ENCODE measurements at places on chromosomes 7 and 10. TPM values are rescaled to one million over a fixed set of nuclear protein-coding genes. Genes with fewer than 3 reads are reported as not detected.
A peak's percentile ranks its signal among the peaks of the same experiment; 100 is the strongest.

Gene TNS3
- 39.7 TPM for total RNA-seq

- DNase-seq, result no peak
Observed at GRCh38 chr10:66777665-66778064, 148.2 kb upstream of the LRRTM3 start.

DNA sequence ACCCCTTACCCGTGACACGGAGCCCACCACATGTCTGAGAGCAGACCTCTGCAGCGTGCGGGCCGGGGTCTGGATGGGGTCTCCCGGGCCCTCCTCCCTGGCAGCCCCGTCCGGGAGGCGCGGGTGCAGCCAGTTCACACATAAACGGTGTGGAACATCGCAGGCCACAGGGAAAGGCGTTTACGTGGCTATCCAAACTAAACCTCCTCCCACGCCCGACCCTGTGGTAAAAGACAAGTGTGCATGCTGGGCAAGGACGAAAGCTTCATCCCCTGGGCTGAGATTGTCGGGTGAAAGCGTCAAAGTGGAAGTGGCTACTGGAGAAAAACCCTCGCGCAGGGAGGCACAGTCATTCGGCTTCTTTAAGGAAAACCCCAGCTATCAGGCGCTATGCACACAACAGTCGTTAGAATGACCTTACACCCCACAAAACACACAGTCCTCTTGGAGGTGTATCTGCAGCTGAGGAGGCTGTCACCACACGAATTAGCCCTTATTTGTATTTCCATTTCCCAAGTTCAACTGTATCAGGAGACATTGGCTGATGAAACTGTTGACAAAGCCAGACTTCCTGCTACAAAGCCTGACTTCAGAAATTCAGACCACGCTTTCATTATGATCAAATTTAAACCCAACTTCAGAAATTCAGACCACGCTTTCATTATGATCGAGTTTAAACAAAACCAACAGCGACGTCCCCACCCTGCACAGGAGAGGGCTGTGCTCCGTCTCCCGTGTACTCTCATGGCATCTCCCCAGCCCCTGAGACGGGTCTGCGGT, 15.3 kb downstream of the GPER1 start:
- no peak for DNase-seq

- no peak for DNase-seq
Observed at GRCh38 chr7:99843808-99844207, 16.0 kb downstream of the CYP3A43 start.

GRCh38 chr10:92816091-92816531, 32.2 kb upstream of the EXOC6 start:
- DNase-seq, result no peak

GRCh38 chr7:28623105-28623730, 210.9 kb downstream of the CREB5 start:
- DNase-seq, result no peak

Gene FAM200A
- total RNA-seq, result 4.6 TPM

DNA sequence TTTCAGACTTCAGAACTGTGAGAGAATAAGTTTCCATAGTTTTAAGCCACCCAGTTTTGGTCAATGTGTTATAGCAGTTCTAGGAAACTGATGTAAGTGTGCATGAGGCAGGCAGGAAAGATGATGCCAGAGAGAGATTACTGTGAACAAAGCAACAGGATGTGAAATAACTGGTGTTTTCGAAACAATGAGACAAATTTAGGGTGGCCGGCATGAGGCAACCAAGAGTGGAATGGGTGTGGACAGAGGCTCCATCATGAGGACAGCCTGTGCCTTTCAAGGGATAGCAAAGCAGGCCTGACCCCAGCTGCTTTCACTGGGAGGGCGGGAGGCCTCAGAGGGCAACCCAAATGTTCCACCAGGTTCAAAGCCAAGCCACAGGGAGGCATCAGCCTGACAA, 67.3 kb upstream of the UCN3 start:
- DNase-seq, result peak; percentile 76

Gene CUZD1
- 0.31 TPM for total RNA-seq

- DNase-seq, result no peak
Observed at GRCh38 chr7:157366722-157367121, 29.9 kb downstream of the DNAJB6 start.

DNA sequence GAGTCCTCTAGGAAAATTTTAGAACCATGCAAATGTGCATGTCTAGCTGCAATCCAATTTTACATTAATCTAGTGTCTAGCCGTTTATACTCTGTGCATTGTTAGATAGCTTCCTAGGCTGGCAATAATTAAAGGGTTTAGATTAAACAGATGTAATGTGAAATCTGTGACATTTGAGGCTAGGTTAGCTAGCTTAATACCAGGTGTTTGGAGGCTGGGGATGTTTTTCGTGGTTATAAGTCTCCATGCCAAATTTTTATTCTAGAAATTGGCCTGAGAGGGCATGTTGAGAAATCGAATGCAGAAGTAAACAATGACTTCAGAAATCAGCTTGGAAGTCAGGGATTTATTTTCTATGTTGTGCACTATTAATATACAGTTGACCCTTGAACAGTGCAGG, 94.2 kb downstream of the ST7 start:
- DNase-seq, result no peak

DNA sequence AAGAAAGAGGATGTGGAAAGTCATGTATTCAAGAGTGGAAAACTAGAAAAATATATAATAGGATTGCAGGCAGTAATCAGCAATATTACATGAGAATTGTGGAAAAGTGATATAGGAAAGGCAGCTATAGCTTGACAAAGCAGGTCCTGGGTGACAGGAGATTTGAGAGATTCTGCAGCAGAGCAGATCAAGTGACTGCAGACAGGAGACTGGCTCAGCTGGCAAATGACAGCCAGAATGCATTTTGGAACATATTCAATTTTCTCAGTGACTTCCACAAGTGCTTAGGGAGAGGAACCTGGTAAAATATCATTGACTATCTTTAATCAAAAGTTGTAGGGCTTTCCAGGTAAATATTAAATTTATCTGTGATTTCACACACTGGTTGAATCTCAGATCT, 260.5 kb upstream of the CACNA2D1 start:
- DNase-seq, result no peak

Gene GNAT3
- not detected for total RNA-seq

Gene TMEM213
- total RNA-seq, result not detected

Gene CFAP70
- total RNA-seq, result 0.71 TPM

DNA sequence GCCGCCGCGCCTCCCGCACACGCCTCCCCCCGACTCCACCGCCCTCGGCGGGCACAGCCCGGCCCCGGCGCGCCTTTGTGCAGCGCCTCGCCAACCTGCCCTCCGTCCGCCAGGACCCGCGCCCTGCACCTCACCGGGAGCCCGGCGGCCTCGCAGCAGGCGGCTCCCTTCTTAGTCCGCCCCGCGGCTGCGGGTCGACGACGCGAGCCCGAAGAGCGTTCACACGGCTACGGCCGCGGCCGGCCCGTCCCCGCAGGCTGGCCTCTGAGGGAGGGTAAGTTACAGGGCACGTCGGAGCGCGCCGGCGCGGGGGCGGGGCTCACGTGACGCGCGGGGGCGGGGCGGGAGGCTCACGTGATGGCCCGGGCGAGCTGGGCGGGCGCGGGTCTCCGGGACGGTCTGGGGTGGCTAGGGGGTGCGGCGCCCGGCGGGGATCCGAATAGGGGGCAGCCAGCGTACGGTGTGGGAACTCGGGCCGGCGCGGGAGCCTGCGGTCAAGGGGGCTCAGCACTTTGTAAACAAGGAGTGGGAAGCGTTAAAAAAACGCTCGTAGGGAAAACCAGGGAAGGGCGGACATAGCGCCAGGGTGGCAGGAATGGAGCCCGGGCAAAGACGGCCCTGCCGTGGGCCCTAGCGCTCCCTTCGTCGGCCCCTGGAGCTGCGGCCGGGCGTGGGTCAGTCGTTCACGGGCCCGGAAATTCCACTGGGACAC, at the start of gene ARHGAP12:
Gene ARHGAP12, minus strand, starts transcription at position 283 of the 712 bp plus-strand sequence. CDS start 19,976 bp downstream, outside the sequence.
- peak; percentile 93 for DNase-seq

DNA sequence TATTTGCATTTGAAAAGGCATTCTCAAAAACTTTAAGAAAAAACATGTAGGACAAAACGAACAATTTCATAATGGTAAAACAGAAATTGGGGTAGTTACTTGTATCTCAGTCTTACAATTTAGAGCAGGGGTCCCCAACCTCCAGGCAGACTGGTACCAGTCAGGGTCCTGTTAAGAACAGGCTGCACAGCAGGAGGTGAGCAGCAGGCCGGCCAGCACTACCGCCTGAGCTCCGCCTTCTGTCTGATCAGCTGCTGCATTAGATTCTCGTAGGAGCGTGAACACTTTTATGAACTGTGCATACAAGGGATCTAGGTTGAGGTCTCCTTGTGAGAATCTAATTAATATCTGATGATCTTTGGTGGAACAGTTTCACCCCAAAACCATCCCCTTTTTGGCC, 77.3 kb downstream of the SEMA3A start:
- DNase-seq, result no peak

Gene DENND2A
- 9.2 TPM for total RNA-seq

DNA sequence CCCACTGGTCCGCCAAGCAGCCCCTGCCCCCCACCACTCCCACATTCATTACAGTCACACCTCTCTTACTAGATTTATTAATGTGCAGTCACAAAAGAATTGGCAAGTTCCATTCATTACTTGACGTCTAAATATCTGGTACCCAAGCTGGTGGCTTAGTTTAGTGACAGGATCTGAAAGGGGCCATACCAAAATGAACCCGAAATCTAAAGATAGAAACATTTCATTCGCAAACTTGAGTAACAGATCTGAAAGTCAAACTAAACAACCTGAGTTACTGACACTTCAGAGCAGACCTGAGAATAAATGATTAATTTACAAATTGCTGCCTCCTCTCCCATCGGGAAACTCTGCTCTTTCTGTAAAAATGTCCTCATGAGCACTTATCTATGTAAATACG, 53.4 kb downstream of the TNS3 start:
- DNase-seq, result no peak

DNA sequence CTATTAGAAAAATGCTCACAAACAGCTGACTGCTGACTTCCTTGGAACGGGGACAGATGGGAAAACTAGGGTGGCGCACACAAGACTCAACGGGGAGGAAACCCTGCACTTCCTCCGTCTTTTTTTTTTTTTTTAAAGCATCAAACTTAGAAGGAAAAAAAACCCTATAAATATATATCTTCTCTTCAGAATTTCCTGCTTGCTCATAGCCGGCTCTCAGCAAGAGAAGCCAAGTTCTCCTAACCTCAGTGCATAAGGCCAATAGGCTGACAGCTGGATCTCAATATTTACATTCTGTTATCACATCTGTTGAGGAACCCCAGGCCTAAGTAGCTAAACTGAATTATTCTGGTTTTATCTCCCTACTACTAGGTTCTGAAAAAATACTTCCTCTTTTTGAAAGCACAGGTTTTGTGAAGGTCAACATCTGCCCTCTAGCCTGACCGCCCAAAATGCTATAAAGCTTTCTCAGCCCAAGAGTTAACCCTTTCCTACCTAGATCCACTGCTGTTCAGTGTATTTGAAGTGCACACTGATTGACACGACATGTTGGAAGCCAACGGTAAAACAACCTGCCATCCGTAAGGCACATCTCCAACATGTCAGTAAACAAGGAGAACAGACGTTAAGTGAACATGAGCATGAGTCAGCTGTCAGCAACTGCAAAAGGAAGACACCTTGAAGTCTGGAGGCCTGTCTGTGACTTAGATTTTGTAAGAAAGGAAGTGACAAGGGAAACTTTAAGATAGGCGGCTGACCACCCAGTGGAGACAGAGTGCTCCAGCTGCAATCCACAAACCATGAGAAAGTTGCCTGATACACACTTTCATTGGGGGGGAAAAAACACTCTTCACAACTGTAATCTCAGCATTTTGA, 83.8 kb downstream of the EBLN1 start:
- no peak for DNase-seq

Data from right atrium auricular region (tissue), 2 donors.